SK-MEL-5 (cell line): ENCODE measurements at places on chromosomes 2 and 18. TPM values are rescaled to one million over a fixed set of nuclear protein-coding genes. Genes with fewer than 3 reads are reported as not detected.

- DNase-seq, result no peak
Observed at GRCh38 chr2:238985041-238985729, 137.3 kb downstream of the TWIST2 start.

- no peak for DNase-seq
Observed at GRCh38 chr2:110891626-110892025, 159.3 kb downstream of the ACOXL start.

- no peak for DNase-seq
Observed at GRCh38 chr2:76870581-76870980, 651.6 kb downstream of the LRRTM4 start.

DNA sequence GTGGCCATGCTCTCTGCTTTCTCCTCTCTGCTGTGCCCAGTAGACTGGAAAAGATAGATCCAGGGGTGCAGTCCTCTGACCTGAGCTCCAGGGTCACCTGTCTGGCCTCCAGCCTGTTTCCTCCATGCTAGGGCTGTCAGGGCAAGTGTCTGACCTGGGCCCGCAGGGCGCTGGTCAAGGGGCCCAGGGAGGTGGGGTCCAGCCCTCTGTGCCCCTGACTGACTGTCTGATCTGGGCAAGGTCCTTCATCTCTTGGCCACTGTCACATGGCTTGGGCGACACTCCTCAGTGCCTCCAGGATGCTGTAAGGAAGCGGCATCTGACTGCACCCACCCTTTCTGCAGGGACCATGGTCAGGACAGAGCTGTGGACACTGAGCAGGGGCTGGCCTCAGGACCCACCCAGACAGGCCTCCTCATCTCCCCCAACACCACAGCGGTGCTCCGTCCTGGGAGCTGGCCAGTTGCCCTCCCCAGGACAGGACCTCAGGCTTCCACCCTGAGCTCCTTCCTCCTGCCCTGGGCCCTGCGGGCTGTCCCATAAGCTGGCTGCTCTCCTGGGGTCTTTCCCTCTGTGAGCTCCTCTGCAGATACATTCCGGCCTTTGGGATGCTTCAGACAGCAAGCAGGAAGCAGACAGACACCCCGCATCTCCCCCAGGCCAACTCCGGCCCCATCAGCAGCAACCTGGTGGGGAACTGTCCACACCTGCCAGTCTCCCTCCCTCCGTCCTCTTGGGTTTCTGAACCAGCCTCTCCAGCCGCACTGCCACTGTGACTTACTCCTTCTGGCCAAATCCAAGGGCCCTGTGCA, 21.2 kb upstream of the ALPI start:
- DNase-seq, result no peak

- no peak for DNase-seq
Observed at GRCh38 chr18:74804677-74805076, 207.0 kb downstream of the ZNF407 start.

DNA sequence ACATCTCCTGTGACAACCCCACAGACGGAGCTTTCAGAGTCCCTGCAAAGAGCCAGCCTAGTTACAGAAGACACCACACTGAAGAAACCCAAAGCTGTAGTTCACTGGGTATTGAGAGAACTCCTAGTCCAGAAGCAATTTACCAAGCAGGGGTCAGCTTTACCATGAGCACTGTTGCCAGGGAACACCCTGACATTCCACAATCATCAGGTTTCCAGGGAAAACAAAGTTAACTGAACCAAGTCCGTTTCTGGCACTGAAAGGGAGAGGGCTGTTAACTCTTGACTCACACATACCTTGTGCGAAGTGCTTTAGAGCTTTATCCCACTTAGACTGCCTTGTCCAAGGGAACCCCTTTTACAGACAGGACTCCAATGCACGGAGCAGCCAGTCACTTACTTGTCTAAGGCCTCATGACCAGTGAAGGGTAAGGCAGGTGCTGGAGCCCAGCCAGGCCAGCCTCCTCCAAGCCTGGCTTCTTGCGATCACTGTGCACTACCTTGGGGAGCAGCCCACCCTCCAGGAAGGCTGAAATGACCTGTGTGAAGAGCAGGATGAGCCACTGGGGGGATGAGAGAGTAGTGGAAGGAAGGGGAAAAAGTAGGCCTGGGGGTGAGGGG, 53.9 kb downstream of the REEP1 start:
- DNase-seq, result no peak

Gene TMEFF2
- total RNA-seq, result 0.03 TPM in 1 of 2 replicates, not detected in the other

DNA sequence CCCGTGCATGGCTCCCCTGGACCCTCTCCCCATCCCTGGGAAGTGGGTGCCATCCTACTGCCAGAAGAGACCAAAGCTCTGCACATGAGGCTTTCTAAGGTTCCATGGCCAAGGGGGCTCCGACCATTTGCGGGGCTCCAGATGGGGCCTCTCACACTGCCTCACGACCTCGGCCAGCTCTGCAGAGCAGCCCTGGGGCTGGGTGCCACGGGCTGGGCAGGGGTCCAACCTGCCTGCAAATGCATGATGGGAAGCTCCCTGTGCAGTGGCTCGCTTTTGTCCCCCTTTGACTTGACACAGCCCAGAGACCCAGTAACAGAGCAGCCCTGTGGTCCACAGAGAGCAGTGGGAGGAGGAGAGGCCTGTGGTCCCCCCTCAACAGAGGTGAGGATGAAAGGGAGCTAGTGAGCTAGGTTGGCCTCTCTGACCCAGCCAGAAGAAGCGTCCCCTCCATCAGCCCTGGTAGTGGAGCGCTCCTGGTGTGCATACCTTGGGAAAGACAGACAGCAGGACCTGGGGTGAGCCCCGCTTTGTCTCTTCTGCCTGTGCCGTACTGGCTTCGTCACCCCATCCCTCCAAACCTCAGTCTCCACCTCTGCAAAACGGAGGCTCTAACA, 174.1 kb downstream of the DDX1 start:
- DNase-seq, result no peak

- DNase-seq, result no peak
Observed at GRCh38 chr2:12402440-12403139, 314.1 kb upstream of the TRIB2 start.

GRCh38 chr2:71174207-71174606, 43.8 kb downstream of the MPHOSPH10 start:
- no peak for DNase-seq
